NCI-H1105 treated with DMSO at 0.1 percent for 48 hours (cell line): ENCODE measurements at places on chromosomes 5 and 9.
A peak's percentile ranks its signal among the peaks of the same experiment; 100 is the strongest.

GRCh38 chr9:124940521-124940893 lies 376 bp downstream of the GOLGA1 start:
- DNase-seq: peak; percentile 48

- no peak for DNase-seq
Observed at GRCh38 chr9:107807183-107807582, 317.6 kb upstream of the KLF4 start.

DNA sequence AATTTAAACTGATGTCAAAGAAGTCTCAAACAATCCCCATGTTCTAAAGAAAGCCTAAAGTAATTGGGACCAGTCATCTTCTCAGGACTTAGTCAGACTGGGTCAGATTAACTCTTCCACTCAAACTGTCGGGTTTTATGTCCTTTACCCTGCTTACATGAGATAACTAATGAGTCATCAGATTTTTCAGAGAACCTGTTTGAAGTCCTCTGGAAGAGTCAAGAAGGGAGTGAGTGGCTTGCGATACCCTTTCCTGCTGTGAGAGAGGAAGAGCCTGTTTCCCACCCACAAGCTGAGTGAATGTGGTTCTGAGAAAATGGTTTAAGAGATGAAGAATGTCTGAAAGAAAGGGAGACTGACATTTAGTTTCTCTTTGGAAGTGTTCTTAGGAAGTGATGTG lies 1866.7 kb upstream of the C9orf72 start:
- DNase-seq: no peak

DNA sequence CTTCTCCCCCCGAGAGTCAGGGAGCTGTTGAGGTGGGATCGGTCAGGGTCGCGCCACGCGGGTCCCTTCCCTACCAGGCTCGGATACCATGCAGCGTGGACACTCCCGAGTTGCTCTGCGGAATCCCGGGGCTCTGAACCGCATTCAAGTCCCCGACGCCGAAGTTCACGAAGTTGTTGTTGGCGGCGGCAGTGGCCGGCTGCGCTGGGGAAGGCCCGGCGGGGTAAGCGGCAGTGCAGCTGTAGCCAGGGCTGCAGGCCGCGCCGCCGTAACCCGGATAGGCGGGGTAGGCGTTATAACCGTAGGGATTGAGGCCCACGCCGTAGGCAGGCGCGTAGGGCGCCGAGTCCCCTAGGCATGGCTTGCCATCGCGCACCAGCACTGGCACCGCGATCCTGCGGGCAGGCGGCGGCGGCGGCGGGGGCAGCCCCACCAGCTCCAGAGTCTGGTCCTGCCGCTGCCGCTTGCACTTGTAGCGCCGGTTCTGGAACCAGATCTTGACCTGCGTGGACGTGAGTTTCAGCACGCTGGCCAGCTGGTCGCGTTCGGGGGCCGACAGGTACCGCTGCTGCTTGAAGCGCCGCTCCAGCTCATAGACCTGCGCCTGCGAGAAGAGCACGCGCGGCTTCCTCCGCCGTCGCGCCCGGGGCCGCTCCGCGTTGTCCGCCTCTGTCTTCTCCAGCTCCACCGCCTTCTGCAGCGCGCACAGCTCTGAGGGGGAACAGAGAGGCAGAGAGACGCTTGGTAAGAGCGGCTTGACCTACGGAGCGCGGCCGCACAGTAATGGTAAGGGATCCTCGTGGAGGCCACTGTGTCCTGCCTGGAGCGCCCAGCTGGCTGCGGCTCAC lies 2.3 kb downstream of the NKX2-5 start:
- no peak for DNase-seq

DNA sequence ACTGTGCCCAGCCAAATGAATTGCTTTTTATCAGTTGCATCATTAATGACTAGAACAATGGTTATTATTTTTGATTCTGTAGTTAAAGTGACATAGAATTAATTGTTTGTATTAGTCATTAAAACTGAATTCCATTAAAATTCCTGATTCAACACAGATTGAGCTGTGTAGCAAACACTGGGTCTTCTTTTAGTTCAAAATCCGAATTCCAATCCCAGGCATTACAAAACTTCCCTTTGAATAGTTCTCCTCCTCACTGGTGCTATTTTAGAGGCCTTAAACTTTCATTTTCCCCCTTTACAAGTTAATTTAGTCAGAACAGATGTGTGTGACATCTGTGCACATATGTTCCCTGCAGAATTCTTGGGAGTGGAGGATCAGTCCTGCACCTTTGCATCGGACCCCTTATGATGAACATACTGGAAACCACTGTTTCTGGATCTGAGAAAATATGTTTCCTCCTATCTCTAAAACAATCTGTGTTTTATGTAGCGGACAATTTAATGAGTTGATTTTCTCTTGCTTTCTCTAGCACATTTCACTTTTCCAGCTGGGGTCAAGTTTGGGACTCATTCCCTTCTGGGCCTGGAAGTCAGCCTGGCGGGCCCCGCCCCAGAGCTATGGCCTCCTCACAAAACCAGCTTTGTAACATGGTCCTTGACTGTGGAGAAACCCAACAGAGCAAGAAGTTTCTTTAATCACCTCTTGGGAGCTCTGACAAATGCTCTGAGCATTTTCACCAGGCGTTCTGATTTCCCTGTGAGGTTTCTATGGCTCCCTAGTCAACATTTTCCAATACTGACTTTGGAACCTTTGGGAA lies 87.9 kb upstream of the MAMDC2 start:
- no peak for DNase-seq

DNA sequence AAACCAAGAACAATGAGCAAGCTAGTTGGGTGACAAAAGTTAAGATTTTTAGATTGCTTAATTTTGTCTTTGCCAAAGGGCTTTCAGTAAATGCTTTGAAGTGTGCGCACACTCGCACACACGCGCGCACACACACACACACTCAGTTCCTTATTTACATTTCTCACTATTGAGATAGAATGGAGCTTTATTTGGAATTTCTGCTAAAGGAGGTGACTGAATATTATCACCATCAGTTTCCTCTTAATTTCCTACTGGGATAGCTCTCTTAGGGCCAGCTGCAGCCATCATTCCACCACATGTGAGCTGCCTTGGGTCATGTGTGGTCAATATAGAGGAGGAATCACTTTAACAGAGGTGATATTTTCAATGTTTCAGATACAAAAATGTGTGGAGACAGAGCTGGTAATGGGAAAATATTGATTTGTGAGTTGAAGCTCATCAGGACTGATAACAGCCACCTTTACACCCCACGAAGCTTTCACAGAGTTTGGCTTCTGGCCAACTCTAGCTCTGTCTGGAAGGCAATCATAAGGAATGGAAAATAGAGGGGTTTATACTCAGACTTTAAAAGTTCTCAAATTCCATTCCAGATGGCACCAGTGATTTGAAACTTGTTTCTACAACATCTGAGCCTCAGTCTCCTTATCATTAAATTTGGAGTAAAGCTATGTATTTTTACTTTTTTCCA lies 99.9 kb downstream of the MACIR start:
- no peak for DNase-seq
